Esophagus squamous epithelium (tissue), 5 donors: ENCODE measurements at places on chromosomes 6 and 20.

- no peak overlapping the region for H3K27ac ChIP-seq
- no peaks in the 10 kb centered on the region for H3K36me3 ChIP-seq
- H3K4me1 ChIP-seq = peaks cover 3% of the 10 kb centered on the region
- no peak overlapping the region for H3K4me3 ChIP-seq
Measured at GRCh38 chr6:38352636-38353035, 287.1 kb downstream of the BTBD9 start.

- H3K36me3 ChIP-seq = no peaks in the 10 kb centered on the region
- H3K27me3 ChIP-seq = no peaks in the 10 kb centered on the region
- no peak for DNase-seq
- H3K4me3 ChIP-seq = no peak overlapping the region
Measured at GRCh38 chr6:24743265-24743943, 24.4 kb upstream of the C6orf62 start.

DNA sequence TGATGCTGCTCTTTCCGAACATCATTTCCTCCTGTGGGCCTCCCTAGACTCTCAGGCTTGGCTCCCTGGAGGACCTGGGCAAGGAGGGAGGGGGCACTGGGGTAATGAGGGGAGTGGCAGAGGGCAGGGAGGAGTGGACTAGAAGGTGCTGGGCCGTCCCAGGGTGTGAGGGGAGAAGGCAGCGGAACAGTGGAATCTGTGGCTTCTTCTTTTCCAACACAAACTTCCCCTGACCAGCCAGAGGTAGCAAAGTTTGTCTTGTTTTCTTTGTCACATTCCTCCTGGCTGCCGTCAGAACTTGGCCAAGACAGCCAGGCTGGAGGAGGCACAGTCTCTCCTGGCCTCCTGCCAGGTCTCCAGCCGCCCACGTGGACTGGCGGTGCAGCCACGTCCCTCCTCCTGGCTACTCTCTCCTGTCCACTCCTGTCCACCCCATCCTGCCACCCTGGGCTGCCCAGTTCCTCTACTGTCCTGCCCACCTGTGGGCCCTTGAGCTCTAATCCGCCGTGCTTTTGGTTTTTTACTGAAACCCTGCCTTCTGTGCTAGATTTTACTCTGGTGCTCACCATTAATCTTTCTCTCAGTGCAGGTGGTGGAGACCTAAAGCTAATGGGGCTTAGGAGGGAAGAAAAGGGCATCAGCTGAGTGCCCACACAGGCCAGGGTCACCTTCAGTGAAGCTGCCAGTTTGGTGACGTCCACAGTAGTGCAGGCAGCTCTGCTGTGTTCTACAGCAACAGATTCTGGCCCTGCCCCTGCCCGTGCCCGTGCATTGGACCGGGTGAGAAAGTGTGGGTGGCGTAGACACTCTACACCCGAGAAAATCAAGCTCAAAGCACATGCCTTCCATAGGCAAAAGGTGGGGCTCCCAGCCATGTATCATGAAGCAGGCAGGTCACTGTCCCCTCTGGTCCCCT is 2.8 kb upstream of the CDSN start:
- H3K4me3 ChIP-seq = no peak overlapping the region
- DNase-seq = no peak
- no peaks in the 10 kb centered on the region for H3K36me3 ChIP-seq
- no peak overlapping the region for H3K27ac ChIP-seq
- peaks cover 61% of the 10 kb centered on the region for H3K4me1 ChIP-seq
- no peaks in the 10 kb centered on the region for H3K27me3 ChIP-seq

DNA sequence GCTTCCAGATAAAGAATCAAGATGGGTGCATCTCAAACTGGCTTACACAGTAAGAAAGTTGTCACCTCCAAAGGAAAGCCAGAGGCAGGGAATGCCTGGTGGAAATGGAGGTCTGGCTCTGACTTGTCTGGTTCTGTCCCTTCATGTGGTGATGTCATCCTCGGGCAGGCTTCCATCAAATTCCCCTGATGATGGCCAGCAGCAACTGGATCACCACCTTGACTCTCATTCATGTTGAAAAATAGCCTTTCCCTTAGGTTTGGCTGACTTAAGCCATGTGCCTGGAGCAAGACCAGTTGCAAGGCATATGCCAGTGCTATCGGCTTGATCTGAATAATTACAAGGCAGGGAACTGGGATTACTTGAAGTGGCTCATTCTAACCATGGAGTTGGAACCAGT is 28.8 kb downstream of the IMPG1 start:
- no peaks in the 10 kb centered on the region for H3K36me3 ChIP-seq
- DNase-seq = no peak
- no peaks in the 10 kb centered on the region for H3K27me3 ChIP-seq

DNA sequence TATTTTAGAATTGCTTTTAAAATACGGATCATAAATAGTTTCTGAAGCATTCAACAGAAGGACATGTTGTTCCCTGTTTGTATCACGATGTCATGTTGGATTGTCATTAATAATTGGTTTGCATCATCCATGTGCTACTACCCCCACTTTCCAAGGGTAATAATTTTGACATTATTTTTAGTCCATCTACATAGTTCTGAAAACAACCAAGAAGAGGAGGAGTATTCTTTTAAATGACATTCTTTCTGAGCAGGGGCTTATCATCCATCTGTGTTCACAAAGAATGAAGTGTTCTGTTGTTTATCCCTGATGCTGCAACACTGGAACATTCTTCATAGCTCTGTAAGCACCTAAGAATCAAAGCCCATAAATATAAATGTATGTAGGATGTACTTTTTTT is 151.0 kb upstream of the CITED2 start:
- H3K27me3 ChIP-seq = no peaks in the 10 kb centered on the region
- peak overlapping the region; percentile 29 for H3K27ac ChIP-seq
- no peaks in the 10 kb centered on the region for H3K36me3 ChIP-seq
- no peak for DNase-seq

- no peak overlapping the region for H3K4me3 ChIP-seq
- no peak for DNase-seq
- no peak overlapping the region for H3K27ac ChIP-seq
- H3K4me1 ChIP-seq = no peaks in the 10 kb centered on the region
Measured at GRCh38 chr6:5067305-5067704, 17.8 kb upstream of the PPP1R3G start.

DNA sequence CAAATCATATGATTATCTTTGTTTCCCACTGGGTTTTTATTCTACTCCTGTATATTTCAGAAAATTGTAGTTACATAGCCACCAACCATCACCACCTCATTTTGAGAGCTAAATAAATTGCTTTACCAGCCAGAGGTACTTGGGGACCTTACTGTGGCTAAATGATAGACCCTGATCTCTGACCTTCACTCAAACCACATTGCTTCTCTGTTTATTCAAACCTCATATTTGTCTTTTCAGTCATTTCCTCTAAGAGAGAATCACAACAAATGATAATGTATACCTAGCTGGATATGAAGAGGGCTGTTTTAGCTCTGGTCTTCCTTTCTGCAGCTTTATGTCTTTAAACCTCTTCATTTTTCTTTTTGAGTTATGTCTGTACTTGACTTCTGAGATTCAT is 142.8 kb downstream of the ADGB start:
- no peaks in the 10 kb centered on the region for H3K27me3 ChIP-seq
- no peak overlapping the region for H3K4me3 ChIP-seq
- no peaks in the 10 kb centered on the region for H3K36me3 ChIP-seq
- no peaks in the 10 kb centered on the region for H3K4me1 ChIP-seq

GRCh38 chr6:12601881-12602280 is 114.7 kb upstream of the PHACTR1 start:
- no peaks in the 10 kb centered on the region for H3K36me3 ChIP-seq
- no peak overlapping the region for H3K27ac ChIP-seq
- no peak overlapping the region for H3K4me3 ChIP-seq
- H3K4me1 ChIP-seq = no peaks in the 10 kb centered on the region

DNA sequence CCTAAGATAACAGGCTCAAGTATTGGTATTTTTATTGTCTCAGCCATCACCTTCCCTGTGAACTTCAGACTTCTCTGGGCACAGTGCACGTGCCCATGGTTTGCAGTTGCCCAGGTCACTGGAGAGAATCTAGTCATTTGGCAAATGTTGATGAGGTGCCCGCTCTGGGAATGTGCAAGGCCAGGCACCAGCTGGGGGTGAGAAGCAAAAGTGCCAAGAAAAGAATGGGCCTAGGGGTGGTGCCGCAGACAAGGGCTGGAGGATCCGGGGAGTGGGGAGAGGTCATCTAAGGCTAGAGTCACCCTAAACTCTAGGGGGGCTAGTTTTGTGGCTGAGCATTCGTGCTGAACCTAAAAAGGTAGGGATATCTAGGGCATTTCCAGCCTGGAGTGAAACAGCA is 57.0 kb upstream of the VSTM2L start:
- no peak overlapping the region for H3K4me3 ChIP-seq
- H3K4me1 ChIP-seq = no peaks in the 10 kb centered on the region
- peaks cover 97% of the 10 kb centered on the region for H3K36me3 ChIP-seq

GRCh38 chr20:36154700-36155628 is at the start of gene EPB41L1:
TSS of gene EPB41L1 (plus strand) at chr20:36154740. CDS start at chr20:36173778, 19,038 bp downstream.
- peak within 1 kb of the TSS; percentile 37 for H3K4me3 ChIP-seq
- no peak for DNase-seq
- peak within 1 kb of the TSS; percentile 88 for H3K27ac ChIP-seq
- H3K27me3 ChIP-seq = no peaks in the 10 kb centered on the region
- H3K36me3 ChIP-seq = no peaks in the 10 kb centered on the region
- peaks cover 28% of the 10 kb centered on the region for H3K4me1 ChIP-seq

GRCh38 chr20:6756693-6757595 is 10.5 kb upstream of the BMP2 start:
- DNase-seq = no peak
- no peaks in the 10 kb centered on the region for H3K4me1 ChIP-seq
- H3K27me3 ChIP-seq = no peaks in the 10 kb centered on the region
- no peak overlapping the region for H3K27ac ChIP-seq
- H3K36me3 ChIP-seq = no peaks in the 10 kb centered on the region

DNA sequence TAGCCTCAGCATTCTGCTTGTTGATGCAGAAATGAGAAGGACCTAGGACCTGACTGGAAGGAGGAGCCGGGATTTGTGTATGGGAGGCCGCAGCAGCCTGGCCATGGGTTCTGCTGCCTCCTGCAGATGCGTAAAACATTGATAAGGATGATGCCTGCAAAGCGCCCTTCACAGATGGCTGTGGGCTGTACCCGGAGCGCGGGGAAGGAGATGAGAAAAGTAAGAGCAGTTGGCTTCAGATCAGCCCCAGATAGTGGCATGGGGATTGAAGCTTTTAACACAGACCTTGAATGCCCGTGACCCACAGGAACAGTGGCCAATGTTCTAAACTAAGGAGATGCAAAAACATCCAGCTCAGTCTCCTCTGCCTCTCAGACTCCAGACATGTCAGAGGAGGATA is 136.4 kb upstream of the KCNG1 start:
- DNase-seq = no peak
- H3K36me3 ChIP-seq = no peaks in the 10 kb centered on the region
- H3K27me3 ChIP-seq = no peaks in the 10 kb centered on the region
- no peak overlapping the region for H3K4me3 ChIP-seq
- H3K27ac ChIP-seq = no peak overlapping the region

- peaks cover 5% of the 10 kb centered on the region for H3K4me1 ChIP-seq
- H3K27me3 ChIP-seq = no peaks in the 10 kb centered on the region
- H3K36me3 ChIP-seq = no peaks in the 10 kb centered on the region
- no peak overlapping the region for H3K4me3 ChIP-seq
- DNase-seq = no peak
Measured at GRCh38 chr20:57704245-57704644, 5.6 kb downstream of the PMEPA1 start.

GRCh38 chr20:47319517-47320252 is 36.8 kb downstream of the ZMYND8 start:
- DNase-seq = no peak
- H3K36me3 ChIP-seq = no peaks in the 10 kb centered on the region
- H3K27me3 ChIP-seq = no peaks in the 10 kb centered on the region

GRCh38 chr6:167122041-167122826 is 662 bp upstream of the CCR6 start:
- DNase-seq = no peak
- no peak overlapping the region for H3K4me3 ChIP-seq
- H3K36me3 ChIP-seq = no peaks in the 10 kb centered on the region
- peaks cover 19% of the 10 kb centered on the region for H3K27me3 ChIP-seq
- H3K27ac ChIP-seq = no peak overlapping the region

DNA sequence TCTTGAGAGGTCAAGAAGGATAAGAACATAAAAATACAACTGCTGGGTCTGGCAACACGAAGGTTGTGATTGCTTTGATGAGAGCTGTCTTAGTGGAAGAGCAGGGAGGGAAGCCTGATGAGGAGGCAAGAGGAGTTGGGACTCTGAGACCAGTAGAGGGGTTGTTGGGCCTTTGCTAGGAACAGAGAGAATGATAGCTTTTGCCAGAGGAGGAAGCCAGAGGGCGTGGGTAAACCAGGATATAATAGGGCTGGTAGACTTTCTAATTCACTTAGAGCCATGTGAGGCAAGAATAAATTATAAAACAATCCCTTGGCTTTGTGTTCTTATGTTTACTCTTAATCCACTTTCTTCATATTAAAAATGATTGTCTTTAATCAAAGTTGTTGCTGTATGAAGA is 78.6 kb downstream of the RCAN2 start:
- no peak overlapping the region for H3K27ac ChIP-seq
- no peak for DNase-seq
- H3K4me3 ChIP-seq = no peak overlapping the region
- no peaks in the 10 kb centered on the region for H3K36me3 ChIP-seq
